ENCODE measurements at places on chromosomes 3 and 15. TPM values are rescaled to one million over a fixed set of nuclear protein-coding genes. Genes with fewer than 3 reads are reported as not detected.

GRCh38 chr3:37912052-37912733 is 50.5 kb downstream of the CTDSPL start:
- DNase-seq: no peak

DNA sequence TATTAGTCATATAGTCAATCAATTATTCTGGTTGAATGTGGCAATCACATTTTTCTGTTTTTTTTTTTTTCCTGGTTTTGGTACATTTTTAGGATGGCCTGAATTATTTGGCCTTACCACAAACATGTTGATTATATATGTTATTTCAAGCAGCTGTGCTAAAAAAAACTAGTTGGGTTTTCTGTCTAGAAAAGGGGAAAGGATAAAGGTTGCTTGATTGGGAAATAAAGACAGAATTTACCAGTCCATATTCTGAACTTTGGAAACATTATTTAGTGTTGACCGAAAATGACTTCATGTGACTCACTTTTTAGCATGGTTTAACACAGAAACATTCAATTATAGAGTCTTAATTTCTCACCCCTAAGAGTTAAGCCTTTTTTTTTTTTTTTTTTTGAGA is 8.1 kb downstream of the MORF4L1 start:
- DNase-seq: no peak

DNA sequence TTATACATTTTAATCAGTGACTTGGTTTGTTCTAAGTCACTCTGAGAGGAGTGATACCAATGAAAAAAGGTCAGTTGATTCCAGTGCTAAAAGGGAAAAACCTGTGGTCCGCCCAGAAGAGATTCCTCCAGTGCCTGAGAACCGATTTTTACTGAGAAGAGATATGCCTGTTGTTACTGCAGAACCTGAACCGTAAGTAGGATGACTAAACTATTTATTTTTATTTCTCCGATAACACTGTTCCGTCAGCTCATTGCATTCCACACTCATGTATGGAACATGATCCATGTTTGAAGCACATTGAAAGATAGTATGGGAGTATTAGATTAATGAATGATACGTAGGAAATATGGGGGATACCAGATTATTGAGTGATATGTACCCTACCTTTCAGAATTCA is 20.0 kb upstream of the ZBTB47 start:
- no peak for DNase-seq

GRCh38 chr3:90136456-90137191 is 1029.2 kb downstream of the EPHA3 start:
- DNase-seq: no peak

DNA sequence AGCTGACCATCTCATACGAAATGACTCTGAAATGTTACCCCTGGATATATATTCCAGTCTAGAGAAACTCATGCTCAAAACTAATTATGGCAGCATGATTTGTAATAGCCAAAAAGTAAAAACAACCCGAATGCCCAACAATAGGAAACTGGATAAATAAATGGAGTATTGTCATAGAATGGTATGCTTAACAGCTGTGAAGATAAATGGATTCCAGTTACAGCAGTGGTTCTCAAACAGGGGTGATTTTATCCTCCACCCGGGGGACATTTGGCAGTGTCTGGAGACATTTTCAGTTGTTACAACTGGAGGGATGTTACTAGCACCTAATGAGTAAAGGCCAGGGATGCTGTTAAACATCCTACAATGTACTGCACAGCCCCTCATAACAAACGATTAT is 52.3 kb upstream of the PIAS1 start:
- no peak for DNase-seq

DNA sequence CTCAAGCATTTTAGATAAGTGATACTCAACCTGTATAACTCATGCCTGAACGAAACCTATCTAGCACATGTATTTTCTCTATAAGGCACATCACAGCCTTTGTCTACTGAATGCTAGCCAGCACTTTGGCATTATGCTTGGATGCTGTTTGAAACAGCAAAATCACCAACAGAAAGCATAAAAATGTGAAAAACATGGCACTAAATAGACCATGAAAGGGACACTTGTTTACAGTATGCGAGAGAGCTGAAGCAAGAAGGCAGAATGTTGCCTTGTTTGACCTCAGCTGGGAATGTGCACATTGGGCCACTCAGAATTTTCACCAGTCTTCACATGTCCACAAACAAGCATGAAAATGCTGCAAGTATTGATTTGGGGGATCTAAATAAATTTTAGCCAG is 59.5 kb downstream of the MINDY2 start:
- DNase-seq: no peak

TTC14 gene
- 29.8 TPM for total RNA-seq

GRCh38 chr3:13364602-13365271 is 55.4 kb downstream of the NUP210 start:
- no peak for DNase-seq

ERC2 gene
- total RNA-seq: 77.9 TPM

DNA sequence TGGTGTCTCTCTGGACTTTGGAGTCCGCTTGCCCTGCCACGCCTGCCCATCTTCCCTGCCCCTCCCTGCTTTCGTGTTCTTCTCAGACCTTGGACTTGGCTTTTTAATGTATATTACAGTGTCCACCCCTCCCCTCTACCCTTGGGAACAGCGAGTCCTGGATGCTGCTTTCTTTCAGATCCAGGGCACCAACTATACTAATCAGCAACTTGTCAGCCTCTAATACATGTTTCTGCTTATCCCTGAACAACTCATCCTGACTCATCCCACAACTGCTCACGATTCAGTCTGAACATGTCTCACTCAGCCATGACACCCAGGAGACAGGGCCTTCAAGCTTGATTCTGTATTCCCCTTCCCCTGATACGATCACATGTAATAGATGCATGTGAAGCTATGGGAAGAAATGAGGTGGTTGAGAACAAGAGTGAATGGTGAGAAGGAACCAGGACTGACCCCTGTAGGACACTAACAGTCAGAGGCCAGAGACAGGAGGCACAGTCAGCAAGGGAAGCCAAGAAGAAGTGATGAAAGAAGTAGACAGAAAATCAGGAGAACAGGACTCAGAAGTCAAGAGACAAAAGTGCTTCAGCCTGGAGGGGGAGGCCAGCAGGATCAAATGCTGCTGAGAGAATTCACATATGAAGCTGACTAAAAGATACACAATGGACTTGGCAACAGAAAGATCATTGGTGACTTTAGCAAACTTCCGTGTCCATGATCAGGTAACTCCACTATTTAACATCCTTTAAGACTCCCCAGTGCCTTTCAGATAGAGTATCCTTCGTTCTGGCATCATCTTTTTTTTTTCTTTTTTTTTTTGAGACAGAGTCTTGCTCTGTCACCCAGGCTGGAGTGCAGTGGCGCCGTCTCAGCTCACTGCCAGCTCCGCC is 35.4 kb downstream of the BCL2L10 start:
- DNase-seq: no peak

DNA sequence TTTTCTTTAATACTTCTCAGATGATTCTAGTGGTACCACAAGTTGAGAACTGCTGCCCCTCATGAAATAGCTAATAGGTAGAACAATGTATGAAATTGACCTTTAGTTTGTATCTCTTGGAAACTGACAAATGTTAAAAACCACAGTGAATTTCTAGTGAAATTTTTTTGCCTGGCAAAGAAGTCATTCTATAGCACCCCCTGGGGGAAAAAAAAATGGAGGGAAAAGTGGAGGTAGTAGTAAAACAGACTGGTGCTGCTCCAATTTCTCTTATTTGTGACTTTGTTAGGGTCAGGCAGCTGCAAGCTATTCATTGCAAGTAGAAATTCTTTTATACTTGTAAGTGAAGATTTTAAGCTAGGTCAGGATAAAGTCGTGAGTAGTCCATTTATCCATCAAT is 605.0 kb downstream of the NLGN1 start:
- DNase-seq: no peak

GRCh38 chr3:4601892-4602291 is 108.7 kb downstream of the ITPR1 start:
- no peak for DNase-seq

DNA sequence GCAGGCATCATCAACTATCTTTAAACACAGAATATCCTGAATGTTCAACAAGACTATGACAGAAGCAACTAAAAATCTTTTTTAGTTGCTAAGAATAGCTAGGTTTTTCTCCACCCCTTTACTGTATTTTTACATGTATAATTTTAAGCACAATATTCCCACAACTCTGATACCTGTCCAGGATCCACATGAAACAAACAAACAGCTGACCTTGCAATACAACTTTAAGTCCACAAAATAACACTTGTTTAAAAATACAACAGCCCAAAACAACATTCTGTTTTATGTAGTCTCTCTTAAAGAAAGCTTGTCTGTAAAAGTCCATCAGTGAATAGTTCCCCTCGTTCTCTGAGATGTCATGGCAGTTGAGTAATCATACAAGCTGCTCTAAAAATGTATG is 41.1 kb downstream of the IFT57 start:
- DNase-seq: no peak

HTR3C gene
- not detected for total RNA-seq

DNA sequence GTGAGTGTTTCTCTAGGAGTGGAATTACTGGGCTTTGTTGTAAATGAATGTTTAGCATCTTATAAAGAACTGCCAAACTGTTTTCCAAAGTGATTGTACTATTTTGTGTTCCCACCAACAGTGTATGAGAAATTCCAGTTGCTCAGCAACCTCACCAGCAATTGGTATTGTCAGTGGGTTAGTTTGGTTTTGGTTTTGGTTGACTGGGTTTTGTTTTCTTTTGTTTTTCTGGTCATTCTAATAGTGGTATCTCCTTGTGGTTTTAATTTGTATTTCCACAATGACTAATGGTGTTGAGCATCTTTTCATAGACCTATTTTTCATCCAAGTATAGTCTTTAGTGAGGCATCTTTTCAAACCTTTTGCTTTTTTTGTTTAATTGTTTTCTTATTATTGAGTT is 27.1 kb downstream of the FILIP1L start:
- DNase-seq: no peak

- no peak for DNase-seq
These were observed 187.9 kb downstream of the AKAP13 start for GRCh38 chr15:85568261-85568808.

SLMAP gene
- total RNA-seq: 60.7 TPM

ECE2 gene
- total RNA-seq: 3.7 TPM

DNA sequence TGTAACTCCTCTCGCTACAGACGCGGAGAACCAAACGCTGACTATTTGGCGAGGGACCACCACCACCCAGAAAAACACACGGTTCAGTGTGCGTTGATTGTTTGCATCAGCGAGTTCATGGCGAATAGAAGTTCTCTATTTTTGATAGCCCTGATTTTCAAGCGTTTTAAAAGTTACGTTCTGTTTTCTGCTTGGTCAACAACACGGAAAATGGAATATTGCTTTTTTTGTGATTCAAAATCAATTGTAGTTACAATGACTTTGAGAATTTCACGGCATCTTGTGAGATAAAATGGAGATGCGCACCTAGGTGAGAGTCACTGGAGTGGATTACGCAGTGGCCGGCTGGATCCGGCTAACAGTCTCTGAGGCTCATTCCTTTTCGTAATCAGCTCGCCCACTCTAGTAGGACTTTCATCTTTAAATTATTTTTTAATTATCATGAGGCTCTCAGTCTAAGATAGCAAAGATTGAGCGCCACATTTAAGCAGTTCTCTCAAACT is 54.8 kb downstream of the CCDC54 start:
- DNase-seq: peak; percentile 27

SHQ1 gene
- total RNA-seq: 15.9 TPM

UPK1B gene
- not detected for total RNA-seq

DNA sequence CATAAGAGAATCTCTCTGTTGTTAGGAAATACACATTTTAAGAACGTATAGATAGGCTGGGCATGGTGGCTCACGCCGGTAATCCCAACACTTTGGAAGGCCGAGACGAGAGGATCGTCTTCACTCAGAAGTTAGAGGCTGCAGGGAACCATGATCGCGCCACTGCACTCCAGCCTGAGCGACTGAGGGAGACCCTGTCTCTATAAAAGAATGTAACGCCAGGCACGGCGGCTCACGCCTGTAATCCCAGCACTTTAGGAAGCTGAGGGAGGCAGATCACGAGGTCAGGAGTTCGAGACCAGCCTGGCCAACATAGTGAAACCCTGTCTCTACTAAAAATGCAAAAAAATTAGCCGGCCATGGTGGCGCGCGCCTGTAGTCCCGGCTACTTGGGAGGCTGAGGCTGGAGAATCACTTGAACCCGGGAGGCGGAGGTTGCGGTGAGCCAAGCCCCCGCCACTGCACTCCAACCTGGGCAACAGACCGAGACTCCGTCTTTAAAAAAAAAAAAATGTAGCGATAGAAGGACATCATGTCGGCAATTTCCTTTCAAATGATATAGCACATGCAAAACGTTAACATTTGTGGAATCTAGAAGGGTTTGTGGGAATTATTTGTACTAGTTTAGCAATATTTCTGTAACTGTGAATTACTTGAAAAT is 730 bp upstream of the RPL14 start:
- DNase-seq: no peak

KNL1 gene
- 6.5 TPM for total RNA-seq

DNA sequence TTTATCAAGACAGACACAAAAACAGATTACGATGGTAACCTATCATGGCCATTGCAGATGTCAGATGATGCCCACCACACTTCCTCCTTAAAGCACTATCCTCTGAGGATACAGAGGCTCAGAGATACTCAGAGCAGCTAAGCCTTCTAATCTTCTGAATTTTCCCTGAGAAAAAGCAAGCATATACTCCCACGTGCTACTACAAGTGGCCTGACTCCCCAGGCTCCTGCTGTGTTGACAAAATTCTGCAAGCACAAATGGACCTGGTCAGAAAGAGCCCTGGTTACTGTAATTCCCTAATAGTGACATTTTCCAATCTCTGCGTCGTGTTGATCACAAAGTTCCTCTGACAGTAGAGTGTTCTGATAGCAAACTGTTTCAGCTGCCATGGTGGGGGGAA is 207.1 kb downstream of the KCNMB2 start:
- DNase-seq: no peak

DNA sequence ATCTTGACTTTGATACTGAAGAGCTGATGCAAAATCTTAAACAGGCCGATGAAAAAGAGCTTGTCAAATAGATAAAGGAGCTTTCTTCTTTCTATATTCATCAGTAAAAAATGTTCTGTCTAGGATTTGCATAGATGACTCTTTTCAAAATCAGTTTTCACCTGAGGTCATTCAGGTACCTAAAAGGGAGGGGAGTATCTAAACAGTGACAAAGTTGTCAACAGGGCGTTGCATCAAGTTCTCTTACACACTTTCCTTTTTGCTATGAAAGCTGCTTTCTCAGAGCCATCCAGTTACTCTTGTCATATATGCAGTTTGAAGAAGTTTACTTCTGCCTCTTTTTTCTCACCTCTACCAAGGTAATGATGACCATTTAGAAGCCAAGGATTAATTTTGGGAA is 60.0 kb downstream of the AKAP13 start:
- DNase-seq: no peak

SUCNR1 gene
- 0.41 TPM for total RNA-seq

Measured in frontal cortex (tissue), 4 donors.